ENCODE measurements at places on chromosomes 2 and 18.

DNA sequence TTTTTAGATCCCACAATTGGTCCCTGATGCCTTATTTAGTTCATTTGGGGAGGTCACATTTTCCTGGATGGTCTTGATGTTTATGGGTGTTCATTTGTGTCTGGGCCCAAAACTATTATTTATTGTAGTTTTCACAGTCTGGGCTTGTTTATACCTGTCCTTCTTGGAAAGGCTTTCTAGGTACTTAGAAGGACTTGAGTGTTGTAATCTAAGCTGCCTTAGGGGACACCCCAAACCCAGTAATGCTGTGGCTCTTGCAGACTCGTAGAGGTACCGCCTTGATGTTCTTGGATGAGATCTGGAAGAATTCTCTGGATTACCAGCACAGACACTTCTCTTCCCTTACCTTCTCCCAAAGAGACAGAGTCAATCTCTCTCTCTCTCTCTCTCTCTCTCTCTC lies 25.0 kb upstream of the ITSN2 start:
- no peak for DNase-seq

DNA sequence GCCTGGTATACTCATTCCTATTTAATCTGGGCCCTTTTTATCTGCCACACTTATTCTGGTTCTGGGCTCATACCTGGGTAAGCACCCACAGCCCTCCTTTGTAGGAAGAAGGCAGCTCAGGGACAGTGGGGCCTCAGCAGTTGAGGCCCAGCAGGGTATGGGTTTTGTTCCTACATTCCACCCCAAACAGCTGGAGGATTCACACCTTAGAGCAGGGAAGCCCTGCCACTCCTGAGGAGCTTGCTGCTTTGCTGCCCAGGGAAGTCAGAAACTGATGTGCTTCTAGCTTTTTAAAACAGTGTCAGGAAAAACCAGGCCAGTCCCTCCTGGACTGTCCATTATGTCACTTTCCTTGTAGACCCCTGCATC lies 1.2 kb upstream of the LBX2 start:
- no peak for DNase-seq

DNA sequence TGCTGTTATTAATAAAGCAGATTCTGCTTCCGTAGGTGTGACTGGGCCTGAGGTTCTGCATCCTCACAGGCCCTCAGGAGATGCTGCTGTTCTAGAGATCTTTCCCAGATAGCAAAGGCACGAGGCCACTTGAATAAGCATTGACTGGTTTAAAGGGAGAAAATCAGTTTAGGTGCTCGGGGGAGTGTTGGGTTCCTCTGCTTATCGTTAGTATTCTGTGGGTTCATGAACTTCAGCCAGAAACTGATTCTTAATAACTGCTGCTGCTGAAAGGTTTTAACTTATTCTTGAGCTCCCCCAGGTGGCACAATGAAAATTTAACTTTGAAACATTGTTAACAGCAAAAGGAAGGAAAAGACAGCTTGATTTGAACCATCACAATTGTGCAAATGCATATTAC lies 56.9 kb downstream of the ITGA6 start:
- DNase-seq, result peak; percentile 6

DNA sequence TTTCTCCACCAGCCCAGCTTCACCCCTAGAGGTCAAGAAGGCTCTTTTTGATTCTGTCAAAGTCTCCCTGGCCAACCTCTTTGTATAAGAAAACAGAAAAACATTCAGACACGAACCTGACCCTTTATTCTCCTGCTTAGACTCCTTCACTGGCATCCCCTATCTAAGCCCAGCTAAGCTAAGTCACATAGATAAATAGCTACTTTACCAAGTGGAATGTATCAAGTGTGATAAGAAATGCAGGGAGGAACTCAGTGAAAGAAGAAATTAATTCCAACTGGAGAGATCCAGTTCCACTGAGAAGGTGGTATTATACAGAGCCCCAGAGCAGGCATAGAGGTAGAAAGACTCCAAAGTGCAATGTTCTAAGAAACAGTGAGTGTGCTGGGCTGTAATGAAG lies 489.5 kb downstream of the TNS1 start:
- no peak for DNase-seq

- peak; percentile 36 for DNase-seq
Observed at GRCh38 chr2:146312899-146313298, 1531.9 kb upstream of the ACVR2A start.

DNA sequence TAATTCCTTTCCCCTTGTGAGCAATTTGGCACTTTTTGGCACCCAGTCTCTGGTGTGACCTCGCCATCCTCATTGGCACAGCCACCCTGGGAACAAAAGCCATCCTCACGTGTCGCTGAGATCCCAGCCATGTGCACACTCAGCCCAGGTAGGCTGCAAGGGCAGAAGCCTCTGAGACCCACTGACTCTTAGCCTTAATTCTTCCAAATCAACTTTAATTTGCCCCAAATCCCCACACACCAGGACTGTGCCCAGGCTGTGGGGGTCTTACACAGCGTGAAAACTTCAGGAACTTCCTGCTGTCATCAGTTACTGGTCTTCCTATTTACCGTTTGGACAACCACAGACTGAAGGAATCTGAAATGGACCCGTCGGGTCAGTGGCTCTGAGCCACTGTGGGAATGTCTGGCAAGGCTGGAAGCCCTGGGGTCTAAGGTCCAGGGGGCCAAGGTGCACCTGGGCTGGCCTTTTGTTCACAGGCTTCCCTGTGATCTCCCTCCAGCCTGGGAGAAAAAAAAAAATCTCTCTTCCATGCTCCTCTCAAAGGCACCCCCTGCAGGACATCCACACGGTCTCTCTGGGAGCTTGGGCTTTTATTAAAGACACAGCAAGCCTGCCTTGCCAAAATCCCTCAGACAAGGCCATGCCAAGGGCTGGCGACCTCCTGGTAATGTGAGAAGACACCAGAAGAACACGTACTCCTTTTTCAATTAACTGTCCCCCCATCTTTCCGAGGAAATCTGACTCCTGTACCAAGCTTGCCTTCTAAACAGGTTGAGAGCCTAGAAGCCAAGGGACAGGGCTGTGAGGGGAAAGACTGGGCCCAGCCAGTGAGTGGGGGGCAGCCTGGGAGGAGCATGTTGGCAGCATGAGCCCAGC lies 42.1 kb upstream of the LAPTM4A start:
- DNase-seq, result peak; percentile 17

DNA sequence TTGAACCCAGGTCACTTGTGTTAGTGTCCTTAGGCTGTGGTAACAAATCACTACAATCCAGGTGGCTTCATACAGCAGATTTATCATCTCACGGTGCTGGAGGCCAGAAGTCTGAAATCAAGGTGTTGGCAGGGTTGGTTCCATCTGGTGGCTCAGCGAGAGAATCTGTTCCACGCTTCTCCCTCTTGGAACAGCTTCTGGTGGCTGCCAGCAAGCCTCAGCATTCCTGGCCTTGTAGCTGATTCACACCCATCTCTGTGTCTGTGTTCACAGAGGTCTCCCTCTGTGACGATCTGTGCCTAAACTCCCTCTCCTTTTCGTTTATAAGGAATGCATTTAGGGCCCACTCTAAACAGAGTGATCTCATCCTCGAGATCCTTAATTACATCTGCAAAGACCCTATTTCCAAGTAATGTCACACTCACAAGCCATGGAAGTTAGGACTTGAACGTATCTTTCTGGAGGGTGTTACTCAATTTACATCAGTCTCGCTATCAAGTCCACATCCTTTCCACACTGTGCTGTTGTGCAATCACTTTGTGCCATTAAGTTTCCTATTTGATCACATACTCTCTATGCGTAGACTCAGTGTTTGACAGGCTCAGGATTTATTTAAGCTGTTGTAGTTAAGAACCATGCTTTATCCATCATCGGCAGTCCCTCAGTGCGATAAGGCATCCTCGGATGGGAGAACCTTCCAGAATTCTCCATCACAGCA lies 164.4 kb downstream of the SOCS6 start:
- DNase-seq, result no peak

GRCh38 chr2:52402128-52402527 lies 1365.5 kb upstream of the CHAC2 start:
- DNase-seq, result peak; percentile 49

DNA sequence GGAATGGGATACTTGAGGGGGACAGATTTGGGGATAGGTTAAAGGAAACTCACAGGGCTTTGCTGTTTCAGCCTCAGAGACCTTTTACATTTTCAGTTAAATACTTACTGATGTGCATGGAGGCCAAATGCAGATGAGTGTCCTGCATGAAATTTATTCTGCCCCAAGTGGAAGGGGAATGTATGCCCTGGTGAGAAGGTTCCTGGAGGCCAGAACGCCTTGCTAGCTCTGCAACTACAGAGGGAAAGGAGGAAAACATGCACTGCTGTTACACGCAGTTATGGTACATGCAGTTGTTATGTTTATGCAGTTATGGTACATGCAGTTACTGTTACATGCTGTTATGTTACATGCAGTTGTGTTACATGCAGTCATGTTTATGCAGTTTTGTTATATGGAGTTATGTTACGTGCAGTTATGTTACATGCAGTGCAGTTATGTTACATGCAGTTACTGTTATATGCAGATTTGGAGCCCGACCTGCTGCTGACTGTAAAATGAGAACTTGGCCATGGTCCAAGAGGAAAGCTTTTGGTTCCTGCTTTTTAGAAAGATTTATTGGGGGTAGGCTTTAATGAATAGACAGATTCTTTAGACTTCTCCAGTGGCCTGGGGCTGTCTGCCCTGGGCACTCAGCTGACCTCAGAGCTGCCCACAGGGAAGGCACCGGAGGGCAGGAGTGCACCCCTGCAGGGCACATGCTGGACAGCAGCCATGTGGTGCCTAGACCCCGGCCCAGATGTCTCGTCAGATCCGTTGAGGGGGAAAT lies 84.1 kb downstream of the LDLRAD4 start:
- peak; percentile 59 for DNase-seq

- DNase-seq, result no peak
Observed at GRCh38 chr18:4586731-4587130, 131.6 kb upstream of the DLGAP1 start.
